ENCODE measurements at places on chromosomes 16 and 17.

- no peak for DNase-seq
Measured at GRCh38 chr17:27282054-27282551, 11.8 kb upstream of the WSB1 start.

DNA sequence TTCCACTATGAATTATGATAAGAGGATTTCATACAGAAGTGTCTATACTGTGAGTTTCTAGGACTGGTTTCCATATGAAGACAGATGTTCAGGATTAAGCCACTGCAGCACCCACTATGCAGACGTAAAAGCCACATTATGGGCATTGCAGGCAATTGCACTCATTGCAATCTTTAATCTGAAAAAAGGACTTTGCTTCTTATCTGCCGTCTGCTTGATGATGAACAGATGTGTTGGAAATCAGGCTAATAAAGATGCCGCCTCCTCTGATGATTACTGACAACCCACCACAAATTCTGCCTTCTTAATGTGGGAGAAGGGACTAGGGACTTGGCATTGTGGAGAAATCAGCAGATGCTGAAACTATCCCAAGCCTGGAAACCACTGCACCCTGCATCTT lies 276.9 kb downstream of the IRF8 start:
- DNase-seq, result no peak

DNA sequence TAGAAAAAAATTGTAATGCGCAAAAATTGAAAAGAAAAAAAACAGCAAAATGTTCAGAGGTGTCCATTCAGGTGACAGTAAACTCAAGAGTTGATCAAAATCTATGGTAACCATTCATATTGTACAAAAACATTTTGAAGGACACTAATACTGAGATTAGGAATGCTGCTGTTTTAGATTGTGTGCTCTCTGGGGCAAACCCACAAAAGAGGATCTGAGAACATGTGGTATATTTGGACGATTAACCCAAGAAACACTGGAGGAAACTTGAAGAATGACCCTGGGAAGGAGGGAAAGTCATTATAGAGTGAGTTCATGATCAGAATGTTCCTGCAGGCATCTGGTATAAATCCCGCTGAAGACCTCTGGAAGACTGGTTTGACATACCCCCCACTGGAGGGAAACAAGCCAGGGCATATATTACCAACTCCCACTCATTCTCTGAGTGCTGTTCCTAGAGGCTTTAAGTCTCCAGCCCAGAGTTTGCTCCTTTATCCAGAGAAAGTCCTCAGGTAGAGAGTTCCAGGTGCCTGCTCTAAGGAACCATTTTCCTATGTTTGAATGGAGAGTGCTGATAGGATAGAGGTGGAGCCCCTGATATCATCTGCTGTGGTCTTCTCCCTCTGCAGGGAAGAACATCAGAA lies 1.2 kb downstream of the KRTAP4-2 start:
- DNase-seq, result no peak

GRCh38 chr16:29237971-29238370 lies 168.5 kb downstream of the NPIPB11 start:
- DNase-seq, result no peak

DNA sequence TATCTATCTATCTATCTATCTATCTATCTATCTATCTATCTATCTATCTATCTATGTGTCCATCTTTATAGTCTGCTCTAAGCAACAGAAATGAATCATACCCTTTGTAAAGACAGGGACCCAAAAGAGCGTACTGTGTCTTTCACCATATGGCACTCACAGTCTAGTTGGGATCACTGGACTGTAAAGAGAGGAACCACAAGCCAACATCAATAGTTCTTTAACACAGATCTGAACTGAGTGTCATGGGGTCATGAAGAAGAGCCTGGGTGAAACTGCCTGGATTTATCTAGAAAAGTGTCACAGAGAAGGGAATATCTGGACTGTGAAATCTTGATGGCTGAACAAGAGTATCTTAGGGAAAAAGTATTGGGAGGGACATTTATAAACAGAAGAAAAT lies 619.1 kb upstream of the SOX9 start:
- DNase-seq, result no peak

DNA sequence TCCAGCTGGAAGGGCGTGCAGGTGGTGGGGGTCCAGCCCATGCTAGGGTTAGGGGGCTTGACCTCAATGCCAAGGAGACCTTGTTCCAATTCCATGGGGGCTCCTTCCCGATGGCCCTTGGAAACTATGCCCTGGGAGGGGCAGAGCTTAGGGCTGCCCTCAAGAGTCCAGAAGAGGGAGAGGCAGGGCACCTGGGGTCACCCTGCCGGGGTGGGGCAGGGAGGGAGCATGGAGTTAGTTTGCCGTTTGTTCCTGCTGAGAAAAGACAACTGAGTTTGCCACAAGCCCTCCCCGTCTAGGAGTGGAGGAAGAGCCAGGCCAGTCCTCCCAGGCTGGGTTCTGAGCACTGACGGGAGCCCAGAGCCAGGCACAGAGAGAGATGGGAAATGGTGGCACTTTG lies 21.4 kb downstream of the MMP15 start:
- DNase-seq, result no peak

DNA sequence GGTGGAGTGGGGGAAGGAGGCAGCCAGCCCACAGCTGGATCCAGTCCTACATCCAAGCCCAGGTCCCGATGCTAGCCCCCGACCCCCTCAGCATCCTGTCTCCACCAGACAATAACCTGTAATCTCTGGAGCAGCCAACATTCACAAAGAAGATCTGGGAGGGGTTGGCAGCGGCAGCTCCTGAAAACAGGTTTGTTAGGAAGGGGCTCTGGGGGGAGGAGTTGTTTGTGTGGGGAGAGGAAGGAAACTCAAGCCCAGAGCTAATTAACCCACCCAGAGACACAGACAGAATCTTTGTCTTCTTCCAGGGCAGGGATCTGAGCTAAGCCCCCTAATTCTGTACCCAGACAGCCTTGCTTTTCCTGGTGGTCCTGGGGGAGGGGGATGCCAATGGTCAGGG lies 4.6 kb upstream of the C17orf113 start:
- DNase-seq, result no peak

- DNase-seq, result peak; percentile 63
Measured at GRCh38 chr17:7479213-7480088, at the start of gene ZBTB4. Gene ZBTB4 (minus strand): TSS chr17:7479631. CDS start chr17:7466801, 12,830 bp downstream.

All from CD4-positive, alpha-beta T cell treated with Interleukin-2 at 100 ng/mL for 4 hours (primary cell).